CD4-positive, alpha-beta T cell treated with Interleukin-15 for 1 hour (primary cell): ENCODE measurements at places on chromosomes 13 and 19.
A peak's percentile ranks its signal among the peaks of the same experiment; 100 is the strongest.

DNA sequence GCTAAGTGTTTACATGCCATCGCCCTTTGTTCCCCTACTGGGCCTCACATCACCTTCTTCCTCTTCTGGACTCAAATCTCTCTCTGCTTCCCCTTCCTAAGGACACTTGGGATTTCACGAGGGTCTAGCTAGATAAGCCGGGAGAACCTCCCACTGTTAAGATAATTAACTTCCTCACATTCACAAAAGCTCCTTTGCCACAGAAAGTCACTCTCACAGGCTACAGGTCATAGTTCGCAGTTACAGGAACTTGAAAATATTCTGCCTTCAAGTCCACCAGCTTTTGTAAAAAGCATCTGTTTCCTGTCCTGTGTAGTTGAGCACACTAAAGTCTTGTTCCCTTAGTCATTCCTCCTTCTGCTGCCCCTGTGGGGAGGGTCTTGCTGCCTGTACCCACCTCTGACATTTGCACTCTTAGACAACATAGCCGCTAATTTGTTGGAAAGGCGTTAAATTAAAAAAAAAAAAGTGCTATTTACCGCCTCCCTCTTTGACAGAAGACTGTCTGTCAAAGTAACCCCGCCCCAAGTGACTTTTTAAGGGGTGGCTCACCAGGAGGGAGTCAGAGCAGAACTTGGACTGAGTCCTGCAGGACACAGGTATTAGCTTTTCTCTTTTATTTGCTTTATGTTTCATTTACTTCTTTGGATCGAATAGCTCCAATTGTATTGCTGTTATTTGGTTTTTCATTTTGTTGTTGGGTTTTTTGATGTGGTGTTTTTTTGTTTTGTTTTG lies 26.8 kb upstream of the CEACAM21 start:
- DNase-seq = peak; percentile 84

DNA sequence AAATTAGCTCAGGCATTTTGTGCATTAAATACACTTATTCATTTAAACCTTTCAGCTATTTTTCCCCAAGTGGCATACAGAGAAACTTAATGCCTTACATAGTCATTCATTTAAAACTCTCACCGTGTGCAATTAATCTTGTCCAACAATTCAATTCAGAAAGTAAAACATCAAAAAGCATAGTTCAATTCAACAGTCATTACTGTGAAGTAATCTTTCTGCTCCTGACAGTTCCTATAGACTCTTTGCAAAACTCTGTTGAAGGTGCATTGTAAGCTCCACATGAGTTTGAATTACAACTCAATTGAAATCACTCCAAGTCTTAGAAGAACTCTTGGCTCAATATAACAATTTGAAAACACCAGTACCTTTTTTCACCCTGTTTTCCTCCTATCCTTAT lies 228.3 kb downstream of the DACH1 start:
- DNase-seq = no peak

GRCh38 chr19:343941-344624 lies 513 bp downstream of the MIER2 start:
- no peak for DNase-seq

DNA sequence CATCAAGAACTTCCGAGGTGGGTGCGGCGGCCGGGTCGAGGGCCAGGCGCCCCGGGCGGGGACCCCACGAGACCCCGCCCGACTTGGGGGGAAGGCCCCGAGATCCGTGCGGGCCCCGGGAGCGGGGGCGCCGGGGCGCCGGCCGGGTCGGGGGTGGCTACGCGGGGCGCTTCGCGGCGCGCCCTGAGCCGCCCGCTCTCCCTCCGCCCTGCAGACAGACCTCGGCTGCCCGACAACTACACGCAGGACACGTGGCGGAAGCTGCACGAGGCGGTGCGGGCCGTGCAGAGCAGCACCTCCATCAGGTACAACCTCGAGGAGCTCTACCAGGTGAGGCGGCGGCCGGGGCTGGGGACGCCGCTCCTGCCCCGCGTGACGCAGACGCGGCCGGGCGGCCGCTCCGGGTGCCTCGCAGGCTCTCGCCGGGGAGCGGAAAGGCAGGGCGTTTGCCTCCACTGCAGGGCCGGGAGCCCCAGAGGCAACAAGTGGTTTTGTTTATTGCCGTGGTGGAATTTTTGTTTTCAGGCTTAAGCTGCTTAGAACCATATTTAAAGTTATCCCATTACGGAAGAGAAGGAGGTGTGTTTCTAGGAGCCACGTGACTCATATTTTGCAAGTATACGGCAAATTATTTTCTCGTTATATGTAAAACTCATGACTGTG lies 477 bp downstream of the CUL4A start:
- peak; percentile 82 for DNase-seq

DNA sequence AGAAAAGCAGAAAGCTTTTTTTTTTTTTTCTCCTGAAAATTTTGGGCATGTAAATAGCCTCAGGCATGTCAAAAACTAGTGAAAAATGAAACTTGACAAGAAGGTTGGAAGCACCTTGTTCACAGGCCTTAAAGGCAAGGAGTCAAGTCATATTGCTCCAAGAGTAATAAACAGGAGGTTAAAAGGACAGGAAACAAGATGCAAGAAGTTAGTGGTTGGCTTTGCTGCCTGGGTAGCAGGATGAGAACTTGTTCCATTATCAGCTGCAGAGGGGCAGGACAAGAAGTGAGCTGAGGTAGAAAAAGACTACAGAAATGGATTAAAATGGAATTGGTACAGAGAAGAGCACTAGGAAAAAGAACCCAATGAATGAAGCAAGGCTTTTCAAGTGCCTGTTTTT lies 242.6 kb downstream of the DCT start:
- no peak for DNase-seq

- DNase-seq = no peak
Measured at GRCh38 chr13:110173247-110173818, 133.6 kb downstream of the COL4A1 start.

- DNase-seq = no peak
Measured at GRCh38 chr13:103517066-103517767, 451.0 kb upstream of the SLC10A2 start.

DNA sequence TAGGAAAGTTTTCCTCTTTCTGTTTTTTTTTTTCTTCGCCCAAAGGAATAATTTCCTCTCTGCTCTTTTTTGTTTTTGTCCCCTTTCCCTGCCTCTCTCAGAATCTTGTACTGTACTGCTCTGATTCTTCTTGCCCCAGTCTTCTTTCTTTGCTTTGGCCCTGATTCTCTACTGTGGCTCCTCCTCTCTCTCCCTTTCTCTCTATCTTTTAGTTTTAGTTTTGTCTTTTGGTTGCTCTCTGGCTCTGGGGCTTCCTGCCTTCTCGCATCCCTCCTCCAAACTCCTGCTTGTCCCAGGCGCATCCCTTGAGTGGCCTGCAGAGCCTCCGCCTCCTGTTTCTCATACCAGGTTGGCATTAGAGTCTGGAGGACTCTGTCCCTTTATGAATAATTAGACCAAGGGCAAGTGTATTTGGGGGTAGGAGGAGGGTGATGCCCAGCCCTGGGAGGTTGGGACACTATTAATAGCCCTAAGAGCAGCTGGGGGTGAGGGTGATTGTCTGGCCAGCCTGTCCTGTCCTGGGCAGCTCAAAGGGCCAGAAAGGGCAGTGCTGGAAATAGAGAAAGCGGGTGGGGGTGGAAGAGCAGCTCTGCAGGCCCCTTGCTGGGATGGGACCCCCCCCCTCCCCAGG lies 39.1 kb downstream of the LYL1 start:
- no peak for DNase-seq

GRCh38 chr19:35755550-35756376 lies 1.1 kb downstream of the HSPB6 start:
- peak; percentile 58 for DNase-seq

DNA sequence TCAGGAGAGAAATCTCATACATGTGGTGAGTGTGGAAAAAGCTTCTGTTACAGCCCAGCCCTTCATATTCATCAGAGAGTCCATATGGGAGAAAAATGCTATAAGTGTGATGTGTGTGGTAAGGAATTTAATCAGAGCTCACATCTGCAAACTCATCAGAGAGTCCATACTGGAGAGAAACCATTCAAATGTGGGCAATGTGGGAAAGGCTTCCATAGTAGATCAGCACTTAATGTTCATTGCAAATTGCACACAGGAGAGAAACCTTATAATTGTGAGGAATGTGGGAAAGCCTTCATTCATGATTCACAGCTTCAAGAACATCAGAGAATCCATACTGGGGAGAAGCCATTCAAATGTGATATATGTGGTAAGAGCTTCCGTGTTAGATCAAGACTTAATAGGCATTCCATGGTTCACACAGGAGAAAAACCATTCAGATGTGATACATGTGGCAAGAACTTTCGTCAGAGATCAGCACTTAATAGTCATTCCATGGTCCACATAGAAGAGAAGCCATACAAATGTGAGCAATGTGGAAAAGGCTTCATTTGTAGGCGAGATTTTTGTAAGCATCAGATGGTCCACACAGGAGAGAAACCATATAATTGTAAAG lies 15.2 kb downstream of the ZNF221 start:
- DNase-seq = no peak

GRCh38 chr19:46529622-46530451 lies 34.2 kb upstream of the PNMA8B start:
- peak; percentile 89 for DNase-seq

DNA sequence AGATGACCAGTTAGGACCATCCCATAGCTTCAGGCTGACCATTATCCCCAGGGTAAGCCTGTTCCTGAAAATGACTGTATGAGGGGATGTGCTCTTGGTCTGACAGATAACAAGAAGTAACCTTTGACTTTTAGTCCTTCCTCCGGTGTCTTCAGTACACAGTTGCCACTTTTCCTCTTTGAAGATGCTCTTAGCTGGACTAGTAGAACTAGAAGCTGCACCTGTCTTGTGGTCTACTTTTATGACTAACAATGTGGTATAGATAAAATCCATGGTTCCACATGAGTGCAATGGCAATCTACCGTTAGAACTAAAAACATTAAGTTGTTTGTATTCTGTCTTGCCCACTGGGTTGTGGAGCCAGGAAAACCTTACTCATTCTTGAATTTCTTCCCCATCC lies 5.9 kb upstream of the RUBCNL start:
- DNase-seq = no peak

DNA sequence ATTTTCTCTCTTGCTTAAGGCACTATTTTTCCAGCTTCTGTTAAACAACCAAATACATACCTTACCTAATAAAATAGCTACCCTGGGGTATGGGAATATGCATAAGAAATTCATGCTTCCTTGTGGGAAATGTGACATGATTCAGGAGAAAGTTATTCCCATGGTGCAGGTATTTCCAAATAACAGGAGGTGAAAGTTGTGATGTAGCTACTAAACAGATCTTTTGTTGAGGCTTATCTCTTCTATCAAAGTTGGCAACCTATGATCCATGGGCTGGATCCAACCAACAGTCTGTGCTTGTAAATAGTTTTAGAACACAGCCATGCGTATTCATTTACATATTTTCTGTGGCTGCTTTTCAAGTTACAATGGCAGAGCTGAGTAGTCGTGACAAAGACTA lies 177.8 kb upstream of the NBEA start:
- no peak for DNase-seq

DNA sequence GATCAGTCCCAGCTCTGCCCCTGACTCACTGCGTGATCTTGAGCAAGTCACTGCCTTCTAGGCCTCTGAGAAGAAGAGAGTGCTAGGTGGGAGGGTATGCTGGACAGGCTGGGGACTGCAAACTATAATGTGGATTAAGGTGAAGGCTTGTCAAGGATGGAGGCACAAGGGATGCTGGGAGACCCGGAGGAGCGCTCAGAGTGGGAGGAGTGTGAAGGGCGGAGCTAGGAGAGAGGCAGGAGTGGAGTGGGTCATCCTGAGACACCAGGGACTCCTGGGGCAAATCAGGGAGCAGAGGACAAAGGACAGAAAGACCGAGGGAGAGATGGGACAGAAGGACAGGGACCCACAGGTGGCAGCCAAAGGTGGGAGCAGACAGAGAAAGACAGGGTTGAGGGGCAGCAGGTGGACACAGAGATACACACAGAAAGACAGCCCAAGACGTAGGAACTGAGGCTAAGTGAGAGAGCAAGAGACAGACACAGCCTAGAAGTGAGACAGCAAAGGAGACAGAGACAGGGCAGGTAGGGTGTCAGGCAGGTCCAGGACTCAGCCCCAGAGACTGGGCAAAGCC lies 2.6 kb downstream of the GRIK5 start:
- no peak for DNase-seq

GRCh38 chr19:3607303-3608078 lies 816 bp upstream of the TBXA2R start:
- no peak for DNase-seq

GRCh38 chr19:6185835-6186834 lies 50.7 kb downstream of the ACSBG2 start:
- DNase-seq = no peak

DNA sequence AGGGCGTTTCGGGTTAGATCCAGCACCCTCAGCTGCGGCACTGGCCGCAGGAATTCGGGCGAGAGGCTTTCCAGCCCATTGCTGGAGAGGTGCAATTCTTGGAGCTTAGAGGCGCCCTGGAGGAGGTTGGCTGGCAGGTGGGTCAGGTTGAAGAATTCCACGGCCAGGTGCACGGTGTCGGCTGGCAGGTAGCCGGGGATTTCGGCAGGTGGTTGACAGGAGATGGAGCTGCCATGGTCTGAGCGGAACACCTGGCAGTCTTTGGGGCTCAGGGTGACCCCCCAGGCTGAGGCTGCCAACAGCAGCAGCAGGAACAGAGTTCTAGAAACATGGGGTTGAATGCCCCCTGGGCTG lies 1.3 kb downstream of the LRG1 start:
- DNase-seq = no peak

DNA sequence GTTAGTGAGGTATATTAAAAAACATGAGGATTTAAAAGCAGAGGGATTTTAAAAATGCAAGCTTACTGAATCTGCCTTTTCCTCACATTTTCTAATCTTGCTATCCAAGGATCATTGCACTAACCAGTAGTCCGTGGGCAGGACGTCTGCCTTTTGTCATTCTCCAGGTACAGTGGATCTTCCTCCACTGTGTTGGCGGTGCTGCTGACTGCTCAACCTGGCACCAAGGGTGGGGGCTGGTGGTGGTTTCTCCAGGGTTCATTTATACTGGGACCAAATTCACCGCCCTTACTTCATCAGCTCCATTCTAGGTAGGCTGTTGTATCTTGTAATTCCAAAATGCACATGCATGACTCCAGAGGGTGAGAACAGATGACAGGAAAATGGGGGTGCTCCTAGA lies 169.3 kb downstream of the STK24 start:
- no peak for DNase-seq

GRCh38 chr13:74061926-74062595 lies 72.1 kb downstream of the KLF12 start:
- peak; percentile 23 for DNase-seq

DNA sequence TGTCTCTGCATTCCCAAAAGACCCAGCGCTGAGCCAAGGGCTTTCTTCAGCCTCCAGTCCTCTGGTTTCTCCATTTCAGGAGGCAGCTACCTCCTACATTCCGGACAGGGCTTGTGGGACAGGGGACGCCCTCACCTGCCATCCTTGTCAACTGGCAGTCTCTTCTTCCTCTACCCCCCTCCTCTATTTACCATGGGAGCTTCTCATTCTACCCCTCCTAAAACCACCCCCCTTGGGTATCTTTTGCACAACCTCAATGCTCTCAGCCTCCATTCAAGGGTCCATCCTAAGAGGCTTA lies 43.8 kb downstream of the ZNF93 start:
- no peak for DNase-seq
